Activated naive CD4-positive, alpha-beta T cell treated with anti-CD3 and anti-CD28 coated beads, Interleukin-2, amount 50 U/mL, for 16 hours (primary cell): ENCODE measurements at places on chromosomes 5 and 9.

- no peak for DNase-seq
Observed at GRCh38 chr5:126875303-126875785, 98.4 kb downstream of the LMNB1 start.

DNA sequence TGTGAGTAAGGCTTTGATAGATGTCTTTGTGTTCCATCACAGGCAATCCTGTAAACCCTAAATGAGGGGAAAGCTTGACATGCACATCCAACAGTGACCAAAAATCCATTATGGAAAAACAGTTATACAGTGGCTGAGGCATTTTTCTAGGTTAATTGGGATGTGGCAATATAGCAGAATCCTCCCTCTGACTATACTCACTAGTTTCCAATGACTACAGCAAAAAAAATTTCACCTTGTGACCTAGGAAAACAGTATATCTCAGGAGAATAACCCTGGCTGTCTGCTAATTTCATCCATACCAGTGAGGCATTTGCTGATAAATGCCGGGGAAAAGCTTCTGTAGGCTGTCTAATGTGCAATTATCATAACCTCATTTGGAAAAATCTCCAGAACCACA, 49.9 kb upstream of the SNCAIP start:
- DNase-seq, result no peak

- DNase-seq, result no peak
Observed at GRCh38 chr5:124701873-124702425, 44.5 kb downstream of the ZNF608 start.

DNA sequence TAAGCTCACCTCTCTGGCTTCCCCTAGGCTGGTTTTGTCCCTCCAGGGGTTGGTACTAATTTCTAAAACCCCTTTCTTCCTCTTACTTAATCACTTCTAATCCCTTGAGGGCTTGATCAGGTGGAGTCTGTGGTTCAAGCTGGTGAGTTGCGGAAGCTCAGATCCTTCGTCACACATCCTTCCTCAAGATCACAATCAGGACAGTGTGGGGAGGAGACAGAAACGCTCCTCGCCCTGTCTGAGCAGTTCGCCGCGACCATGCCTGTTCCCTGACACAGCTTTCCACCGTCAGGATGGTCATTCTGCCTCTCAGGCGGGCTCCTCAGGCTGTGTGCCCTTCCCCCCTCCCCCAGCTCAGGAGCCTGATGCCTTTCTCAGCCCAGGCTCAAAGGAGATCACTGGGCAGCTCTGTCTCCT, 24.3 kb downstream of the CPLX2 start:
- no peak for DNase-seq
